Caudate nucleus (tissue), 63 donors: ENCODE measurements at places on chromosomes 11 and 22.

- no peak for DNase-seq
Measured at GRCh38 chr11:67371189-67371910, 2.0 kb downstream of the CLCF1 start.

GRCh38 chr11:43359422-43359818 is 700 bp downstream of the TTC17 start:
- peak; percentile 24 for DNase-seq

DNA sequence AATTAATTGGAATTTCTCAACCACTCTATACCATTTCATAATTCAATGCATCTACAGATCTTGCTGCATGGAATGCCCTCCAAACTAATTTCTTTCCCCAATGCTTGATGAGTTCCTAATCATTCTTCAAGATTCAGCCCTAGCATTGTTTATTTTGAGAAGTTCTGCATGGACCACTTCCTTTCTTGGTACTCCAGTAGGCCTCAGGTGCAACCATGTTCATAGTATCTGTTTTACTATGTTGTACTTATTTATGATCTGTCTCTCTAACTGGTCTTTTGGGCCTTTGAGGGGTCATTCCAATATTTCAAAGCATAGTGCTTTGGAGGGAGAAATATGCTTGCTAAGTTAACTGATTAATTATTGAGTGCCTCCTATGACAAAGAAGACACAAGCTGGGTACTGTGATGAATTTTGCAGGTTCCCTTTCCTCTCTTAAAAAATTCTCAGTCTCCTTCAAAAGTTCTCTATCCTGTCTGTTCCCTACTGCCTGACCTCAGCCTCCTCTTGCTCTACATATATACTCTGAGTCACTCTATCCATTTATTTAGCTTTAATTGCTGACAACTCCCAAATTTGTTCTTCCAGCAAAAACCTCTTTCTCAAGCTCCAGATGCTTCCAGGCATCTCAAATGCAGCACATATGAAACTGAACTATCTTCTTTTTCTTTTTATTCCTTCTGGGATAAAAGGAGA is 9.5 kb downstream of the MRPL17 start:
- no peak for DNase-seq

GRCh38 chr11:117997823-117998579 is 11.8 kb downstream of the IL10RA start:
- no peak for DNase-seq

DNA sequence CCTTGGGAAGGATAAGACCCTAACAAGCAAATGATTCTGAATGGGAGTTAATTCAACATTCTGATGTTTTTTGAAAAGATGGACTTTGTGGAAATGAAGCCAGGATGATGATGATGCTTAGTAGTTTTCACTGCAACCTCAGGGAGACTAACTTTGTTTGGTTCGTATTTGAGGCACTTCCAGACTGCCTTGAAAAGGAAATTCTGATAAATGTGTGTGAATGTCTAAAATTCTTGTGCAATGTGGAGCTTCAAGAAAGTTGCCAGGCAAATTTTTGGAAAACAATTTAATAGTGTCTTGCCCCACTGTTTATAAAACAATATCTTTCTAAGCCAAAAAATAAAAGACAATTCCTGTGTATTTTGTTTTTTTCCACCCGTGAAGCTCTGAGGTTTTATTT is 11.2 kb upstream of the NAV2 start:
- DNase-seq: no peak

DNA sequence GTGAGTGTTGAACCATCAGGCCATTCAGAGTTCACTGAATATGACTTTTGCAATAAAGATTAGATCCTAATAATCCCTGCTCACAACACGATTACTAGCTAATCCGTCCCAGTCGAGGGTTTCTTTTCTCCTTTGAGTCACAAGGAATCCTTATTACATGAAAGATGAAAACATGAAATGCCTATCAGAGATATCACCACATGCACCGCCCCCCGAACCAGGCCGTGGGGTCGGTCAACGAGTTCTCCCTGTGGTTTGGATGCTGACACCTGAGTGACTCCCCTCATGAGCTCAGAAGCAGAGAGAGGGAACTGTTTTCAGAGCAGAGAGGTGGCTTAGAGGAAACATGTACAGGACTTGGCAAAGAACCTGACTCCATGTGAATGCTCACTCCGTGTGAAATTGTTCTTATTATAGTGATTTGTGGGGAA is 263.3 kb downstream of the ETS1 start:
- DNase-seq: no peak

DNA sequence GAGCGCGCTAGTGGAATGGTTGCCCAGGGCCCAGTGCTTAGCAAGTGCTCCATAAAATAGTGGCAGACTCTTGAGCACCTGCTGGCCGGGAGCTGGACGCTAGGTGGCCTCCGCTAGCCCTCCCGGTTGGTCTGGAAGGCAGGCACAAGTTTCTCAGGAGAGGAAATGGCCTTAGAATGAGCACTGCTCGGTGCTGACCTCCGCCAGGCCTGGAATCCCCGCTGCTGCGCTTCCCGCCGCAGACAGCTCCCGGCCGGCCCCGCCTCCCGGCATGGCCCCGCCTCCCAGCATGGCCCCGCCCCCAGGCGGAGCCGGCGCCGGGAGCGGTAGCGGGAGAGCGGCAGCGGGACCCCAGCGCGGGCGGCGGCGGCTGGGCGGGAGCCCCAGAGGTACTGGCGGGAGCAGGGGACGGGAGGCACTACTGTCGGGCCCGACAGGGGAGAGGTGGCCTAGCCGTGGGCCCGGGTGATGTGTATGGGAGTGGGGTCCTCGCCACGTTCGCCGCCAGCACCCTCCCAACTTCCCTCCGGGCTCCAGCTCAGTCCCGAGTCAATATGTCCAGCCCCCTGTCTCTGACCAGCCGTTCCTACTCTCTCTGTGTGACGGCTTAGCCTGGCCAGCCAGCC is at the start of gene SIPA1:
SIPA1 (plus strand) TSS at position 308 of the 626 bp plus-strand sequence. CDS start 2,821 bp downstream, outside the sequence.
- DNase-seq: no peak

- DNase-seq: no peak
Measured at GRCh38 chr11:11313426-11313825, 39.6 kb downstream of the CSNK2A3 start.

DNA sequence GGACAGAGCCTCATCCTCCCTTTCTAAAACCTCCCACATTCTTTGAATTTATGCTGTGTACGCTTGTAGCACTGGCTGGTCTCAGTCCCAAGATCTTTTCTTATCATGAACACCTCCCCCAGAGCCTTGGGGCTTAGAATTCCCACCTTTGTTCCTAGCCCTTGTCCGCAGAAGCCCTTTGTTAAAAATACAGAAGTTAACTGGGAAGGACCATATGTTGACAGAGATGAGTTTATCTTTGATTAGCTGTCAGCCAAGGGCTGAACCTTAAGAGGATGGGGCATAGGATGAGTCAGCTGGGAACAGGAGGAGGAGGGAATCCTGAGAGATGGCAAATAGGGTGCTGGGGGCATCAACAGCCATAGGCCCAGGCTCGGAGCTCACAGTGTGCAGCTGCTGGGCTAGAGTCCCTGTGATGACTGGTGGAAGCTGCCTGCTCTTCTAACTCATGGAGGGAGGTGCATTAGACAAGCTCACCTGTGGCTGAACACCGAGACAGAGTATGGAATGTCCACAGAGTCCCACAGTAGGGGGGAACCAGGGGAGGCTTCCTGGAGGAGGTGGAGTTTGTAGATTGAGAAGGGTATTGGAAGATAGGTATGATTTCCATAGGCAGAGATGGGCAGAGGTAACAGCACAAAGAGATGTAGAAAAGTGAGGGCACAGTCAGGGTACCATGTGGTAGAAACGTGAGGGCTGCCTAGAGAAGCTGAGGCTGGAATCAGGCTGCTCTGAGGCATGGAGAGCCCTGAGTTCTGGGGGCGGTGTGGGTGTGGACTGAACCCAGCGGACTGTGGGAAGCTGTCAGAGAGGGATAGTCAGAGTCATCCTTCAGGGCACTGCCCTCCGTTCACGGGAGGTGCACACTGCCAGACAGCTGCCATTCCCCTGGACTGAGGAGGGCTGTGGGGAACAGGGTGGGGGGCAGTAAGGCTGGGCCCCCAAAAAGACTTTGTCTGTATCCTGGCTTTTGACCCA is 9.9 kb downstream of the MICAL2 start:
- no peak for DNase-seq
